ENCODE measurements at places on chromosomes 6 and 20.

GRCh38 chr6:142833054-142833453, 111.9 kb downstream of the HIVEP2 start:
- peaks cover 30% of the 10 kb centered on the region for H3K4me1 ChIP-seq
- peak overlapping the region; percentile 84 for H3K27ac ChIP-seq
- peak overlapping the region; percentile 9 for H3K4me3 ChIP-seq
- no peaks in the 10 kb centered on the region for H3K27me3 ChIP-seq
- peaks cover 25% of the 10 kb centered on the region for H3K36me3 ChIP-seq
- DNase-seq: no peak

DNA sequence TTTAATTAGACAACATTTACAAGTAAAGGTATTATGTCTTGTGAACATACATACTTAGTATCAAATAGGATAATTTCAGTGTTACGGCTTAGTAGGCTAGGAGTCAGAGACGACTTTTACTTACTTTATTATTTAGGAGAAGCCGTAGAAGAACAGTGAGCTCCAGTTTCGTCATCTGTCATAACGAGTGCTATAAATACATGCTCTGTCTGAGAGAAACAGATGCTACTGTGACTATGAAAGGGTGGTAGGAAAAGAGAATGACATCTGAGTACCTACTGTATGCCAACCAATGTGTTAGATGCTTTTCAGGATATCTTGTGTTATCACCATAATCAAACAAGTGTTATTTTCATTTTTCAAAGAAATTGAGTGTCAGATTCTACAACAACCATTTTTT, 119.0 kb downstream of the EYA4 start:
- peaks cover 4% of the 10 kb centered on the region for H3K27me3 ChIP-seq
- H3K4me3 ChIP-seq: no peak overlapping the region
- no peaks in the 10 kb centered on the region for H3K36me3 ChIP-seq
- no peak for DNase-seq
- no peak overlapping the region for H3K27ac ChIP-seq

DNA sequence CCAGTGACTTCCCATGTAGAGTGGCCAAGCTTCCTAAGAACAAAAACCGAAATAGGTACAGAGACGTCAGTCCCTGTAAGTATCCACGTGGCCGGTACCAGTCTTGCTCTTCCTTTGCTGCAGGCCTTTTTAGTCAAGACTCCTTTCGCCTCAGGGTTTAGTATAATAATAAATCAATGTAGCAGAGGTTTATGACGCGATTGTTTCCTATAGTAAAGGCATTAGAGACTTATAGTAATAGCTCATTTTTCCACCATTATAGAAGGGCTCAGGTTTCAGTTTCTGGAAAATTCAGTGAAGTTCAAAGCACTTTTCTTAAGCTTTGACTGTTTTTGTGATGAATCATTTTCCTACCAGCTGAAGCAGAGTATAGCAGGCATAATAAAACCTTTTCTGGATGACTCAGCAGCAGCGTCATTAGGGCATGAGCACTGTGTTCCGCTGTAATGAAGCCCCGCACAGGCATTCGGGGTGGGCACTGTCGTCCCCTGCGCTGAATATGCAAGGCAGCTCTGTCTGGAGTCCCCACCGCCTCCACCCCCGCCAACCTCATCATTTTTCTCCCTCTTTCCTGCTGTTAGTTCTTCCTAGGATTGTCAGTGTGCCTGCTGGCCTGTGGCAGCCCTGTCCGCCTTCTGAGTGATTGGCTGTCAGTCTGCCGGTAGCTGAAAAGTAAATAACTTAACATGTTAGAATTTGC, 51.3 kb downstream of the PTPN1 start:
- no peaks in the 10 kb centered on the region for H3K27me3 ChIP-seq
- H3K27ac ChIP-seq: peak overlapping the region; percentile 79
- DNase-seq: no peak
- peaks cover 34% of the 10 kb centered on the region for H3K4me1 ChIP-seq
- H3K4me3 ChIP-seq: peak overlapping the region; percentile 16
- peaks cover 29% of the 10 kb centered on the region for H3K36me3 ChIP-seq

DNA sequence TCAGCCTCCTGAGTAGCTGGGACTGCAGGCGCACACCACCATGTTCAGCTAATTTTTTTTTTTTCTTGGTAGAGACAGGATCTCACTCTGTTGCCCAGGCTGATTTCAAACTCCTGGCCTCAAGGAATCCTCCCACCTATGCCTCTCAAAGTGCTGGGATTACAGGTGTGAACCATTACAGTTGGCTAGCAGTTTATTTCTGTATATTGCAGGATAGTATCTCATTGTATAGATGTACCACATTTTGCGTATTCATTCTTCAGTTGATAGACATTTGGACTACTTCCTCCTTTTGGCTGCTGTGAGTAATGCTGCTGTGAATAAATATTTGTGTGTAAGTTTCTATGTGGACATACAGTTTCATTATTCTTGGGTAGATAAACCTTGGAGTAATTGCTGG, 32.9 kb downstream of the ASXL1 start:
- H3K36me3 ChIP-seq: peaks cover 31% of the 10 kb centered on the region
- H3K27me3 ChIP-seq: no peaks in the 10 kb centered on the region
- H3K4me1 ChIP-seq: peaks cover 17% of the 10 kb centered on the region
- peak overlapping the region; percentile 25 for H3K27ac ChIP-seq

DNA sequence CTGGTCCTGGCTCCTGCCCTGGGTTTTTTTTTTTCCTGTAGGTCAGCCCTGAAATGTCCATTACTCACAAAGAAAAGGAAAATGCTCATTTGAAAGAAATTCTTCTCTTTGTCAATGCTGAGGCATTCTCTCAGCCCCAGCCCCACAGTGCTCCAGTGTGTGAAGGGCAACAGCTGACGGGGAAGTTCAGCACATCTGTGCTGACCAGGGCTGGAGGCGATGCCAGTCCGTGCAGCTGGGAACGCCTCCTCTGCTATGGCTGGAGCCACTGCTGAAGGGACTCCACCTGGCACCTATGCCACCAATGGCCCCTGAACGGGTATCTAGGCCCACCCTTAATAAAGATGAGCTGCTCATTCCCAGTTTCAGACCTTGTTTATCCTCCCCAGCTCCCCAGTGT, 71.9 kb upstream of the SLCO4A1 start:
- H3K27me3 ChIP-seq: peaks cover 33% of the 10 kb centered on the region
- H3K4me3 ChIP-seq: no peak overlapping the region
- no peak for DNase-seq
- no peak overlapping the region for H3K27ac ChIP-seq

DNA sequence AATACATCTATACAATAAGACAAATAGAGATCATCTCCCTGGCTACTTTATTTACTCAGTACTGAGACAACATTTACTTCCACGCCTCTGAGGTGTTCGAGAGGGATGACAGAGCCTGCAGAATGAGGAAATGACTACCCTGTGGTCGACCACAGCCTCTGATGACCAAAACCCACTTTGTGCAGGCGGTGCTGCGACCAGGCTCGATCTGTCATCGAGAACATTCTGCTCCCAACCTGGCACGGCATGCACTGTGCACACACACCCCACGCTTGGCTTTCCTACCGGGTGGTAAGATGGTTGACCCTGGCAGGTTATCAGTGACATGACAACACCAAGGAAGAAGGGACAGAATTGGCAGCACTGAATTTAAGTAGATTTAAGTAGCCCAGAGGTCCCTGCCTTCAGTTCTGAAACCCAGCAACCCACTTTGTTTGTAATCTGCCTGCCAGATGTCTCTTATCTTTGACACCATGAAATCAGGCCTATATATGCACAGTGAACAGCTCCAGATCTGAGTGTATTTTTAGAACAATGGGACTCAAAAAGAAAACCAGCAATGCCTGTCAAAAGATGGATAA, 42.6 kb downstream of the TTI1 start:
- H3K4me1 ChIP-seq: peaks cover 11% of the 10 kb centered on the region
- H3K27me3 ChIP-seq: no peaks in the 10 kb centered on the region
- peak; percentile 41 for DNase-seq
- peak overlapping the region; percentile 66 for H3K27ac ChIP-seq
- H3K36me3 ChIP-seq: peaks cover 26% of the 10 kb centered on the region
- no peak overlapping the region for H3K4me3 ChIP-seq

- H3K4me1 ChIP-seq: no peaks in the 10 kb centered on the region
- no peak overlapping the region for H3K27ac ChIP-seq
- H3K27me3 ChIP-seq: peaks cover 6% of the 10 kb centered on the region
- no peak overlapping the region for H3K4me3 ChIP-seq
- no peaks in the 10 kb centered on the region for H3K36me3 ChIP-seq
Measured at GRCh38 chr6:112114577-112115223, 27.3 kb downstream of the FAM229B start.

DNA sequence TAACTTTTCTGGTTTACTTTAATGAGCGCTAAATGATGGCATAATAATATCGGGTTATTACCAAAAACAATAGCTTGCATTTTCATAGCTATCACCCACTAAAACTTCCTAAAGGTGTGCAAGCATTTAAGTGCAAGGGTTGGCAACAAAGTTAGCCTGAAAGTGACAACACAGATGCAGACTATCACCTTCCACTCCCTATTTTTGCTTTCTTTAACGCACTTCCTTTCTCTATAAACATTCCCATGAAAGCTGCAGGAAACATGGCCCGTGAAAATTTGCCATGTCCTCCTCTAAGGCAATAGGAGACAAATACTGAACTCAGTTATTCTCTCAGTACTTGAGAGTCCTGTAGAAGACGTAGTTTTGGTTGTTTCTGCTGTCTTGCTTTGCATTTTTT, 2.7 kb downstream of the MYCT1 start:
- no peaks in the 10 kb centered on the region for H3K36me3 ChIP-seq
- H3K27ac ChIP-seq: no peak overlapping the region
- no peaks in the 10 kb centered on the region for H3K4me1 ChIP-seq

- H3K27ac ChIP-seq: no peak overlapping the region
- no peak overlapping the region for H3K4me3 ChIP-seq
- H3K4me1 ChIP-seq: peaks cover 2% of the 10 kb centered on the region
- no peaks in the 10 kb centered on the region for H3K36me3 ChIP-seq
- peaks cover 5% of the 10 kb centered on the region for H3K27me3 ChIP-seq
Measured at GRCh38 chr20:19473216-19473921, 260.9 kb downstream of the SLC24A3 start.

DNA sequence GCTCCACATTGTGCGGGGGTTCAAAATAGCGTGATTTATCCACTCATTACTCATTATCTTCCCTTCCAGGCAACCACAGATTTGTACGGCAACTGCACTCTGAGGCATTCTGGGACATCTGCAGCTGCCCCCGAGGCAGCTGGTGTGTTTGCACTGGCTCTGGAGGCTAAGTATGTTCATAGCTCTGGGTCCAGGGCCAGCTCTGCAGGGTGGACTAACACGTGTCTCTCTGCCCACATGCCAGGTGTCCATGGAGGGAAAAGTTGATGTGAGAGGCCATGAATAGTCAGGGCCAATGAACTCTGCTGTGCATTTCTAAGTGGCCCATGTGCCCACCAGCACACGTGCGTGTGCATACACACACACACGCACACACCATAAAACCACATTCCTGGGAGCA, 74.9 kb downstream of the BFSP1 start:
- no peak for DNase-seq
- H3K36me3 ChIP-seq: no peaks in the 10 kb centered on the region
- H3K4me3 ChIP-seq: no peak overlapping the region

DNA sequence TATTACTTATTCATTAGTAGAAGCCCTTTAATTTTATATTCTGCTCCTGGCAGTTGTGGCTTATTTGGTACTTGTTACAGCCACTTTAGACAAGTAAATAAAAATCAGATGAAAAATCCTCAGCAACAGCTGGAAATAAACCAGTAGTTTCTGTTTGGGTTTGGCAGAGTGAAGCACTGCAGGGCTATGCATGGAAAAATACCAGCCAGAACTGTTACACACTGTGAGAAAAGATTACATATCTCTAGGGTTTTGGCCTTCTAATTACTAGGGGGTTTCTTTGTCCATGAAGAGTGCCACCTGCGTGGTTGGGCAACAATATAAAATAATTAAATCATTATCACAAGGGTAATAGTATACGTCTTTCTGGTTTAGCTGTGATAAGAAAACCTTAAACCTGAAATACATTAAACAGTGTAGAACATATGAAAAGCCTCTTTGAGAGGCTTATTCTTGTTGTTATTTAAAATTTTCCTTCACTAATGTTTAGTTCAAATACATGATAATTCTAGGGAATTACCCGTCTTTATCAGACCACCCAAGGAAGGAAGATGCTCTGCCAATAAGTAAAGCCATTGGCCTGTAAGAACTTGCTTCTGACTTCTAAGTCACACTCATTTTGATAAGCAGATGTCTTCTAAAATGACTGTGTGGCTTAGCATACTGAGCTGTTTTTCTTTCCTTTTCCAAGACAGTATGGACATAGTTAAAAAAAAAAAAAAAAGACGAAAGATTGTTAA, 320.0 kb upstream of the FLRT3 start:
- no peak overlapping the region for H3K27ac ChIP-seq
- H3K4me1 ChIP-seq: no peaks in the 10 kb centered on the region
- DNase-seq: no peak
- H3K27me3 ChIP-seq: peaks cover 3% of the 10 kb centered on the region

DNA sequence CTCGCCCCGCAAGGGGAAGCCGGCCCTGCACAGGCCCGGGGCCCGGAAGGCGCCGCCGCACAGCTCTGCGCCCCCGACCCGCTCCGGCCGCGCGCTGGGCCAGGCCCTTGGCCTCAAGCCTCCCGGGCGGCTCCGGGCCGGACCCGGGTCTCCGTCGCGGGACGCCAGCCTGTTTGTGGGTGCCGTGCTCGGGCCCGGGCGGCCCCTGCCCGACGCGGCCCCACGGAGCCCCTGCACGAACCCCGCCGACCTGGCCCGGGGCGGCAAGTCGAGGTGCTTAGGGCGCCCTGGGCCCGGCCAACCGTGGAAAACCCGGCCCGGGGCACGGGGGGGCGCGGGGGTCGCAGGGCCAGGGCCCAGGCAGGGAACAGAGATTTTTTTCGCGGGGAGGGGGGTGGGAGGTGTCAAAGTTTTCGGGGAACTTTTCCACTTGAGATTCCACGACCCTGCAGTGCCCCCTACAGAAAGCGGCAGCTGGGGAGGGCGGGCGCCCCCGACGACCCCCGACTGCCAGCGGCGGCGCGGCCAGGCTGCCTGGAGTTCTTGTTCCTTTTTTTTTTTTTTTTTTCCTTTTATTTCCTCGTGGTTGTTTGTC, 805 bp upstream of the STX16 start:
- no peak overlapping the region for H3K27ac ChIP-seq
- H3K27me3 ChIP-seq: no peaks in the 10 kb centered on the region
- H3K4me1 ChIP-seq: peaks cover 7% of the 10 kb centered on the region
- peaks cover 4% of the 10 kb centered on the region for H3K36me3 ChIP-seq
- H3K4me3 ChIP-seq: peak overlapping the region; percentile 91
- DNase-seq: peak; percentile 7

All from memory B cell (primary cell).